Brain microvascular endothelial cell (primary cell): ENCODE measurements at places on chromosomes 5 and 9.

DNA sequence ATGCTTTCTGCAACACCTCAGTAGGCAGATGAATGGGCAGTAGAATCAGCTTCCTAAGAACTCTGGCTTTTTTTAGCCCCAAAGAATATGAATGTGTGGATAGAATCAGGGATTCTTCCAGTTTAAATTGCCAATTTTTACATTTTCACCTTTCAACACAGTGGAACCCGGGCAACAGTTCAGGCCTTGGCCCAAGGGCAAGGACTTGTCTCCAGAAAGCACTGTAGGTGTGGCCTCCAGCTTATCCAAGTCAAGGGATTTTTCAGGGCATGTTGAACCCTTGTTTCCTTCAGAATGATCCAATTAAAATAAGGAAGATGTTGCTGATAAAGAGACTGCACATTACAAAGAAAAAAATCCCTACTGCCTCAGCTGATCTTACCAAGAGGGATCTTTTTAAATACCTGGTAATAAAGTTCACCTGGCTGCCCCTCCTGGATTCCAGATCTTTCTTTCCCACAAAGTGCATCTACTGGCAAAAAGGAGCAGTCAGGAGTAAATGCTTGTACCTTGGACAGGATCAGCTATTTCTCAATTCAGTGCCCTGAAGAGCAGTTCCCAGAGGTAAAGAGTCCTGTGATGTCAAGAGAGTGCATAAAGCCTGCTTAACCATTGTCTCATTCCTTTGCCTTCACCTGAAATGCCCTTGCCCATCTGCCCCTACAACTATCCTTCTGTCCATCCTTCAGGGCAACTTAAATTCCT is 80.1 kb upstream of the PLPP6 start:
- no peak for DNase-seq

GRCh38 chr5:151662805-151663204 is 23.9 kb downstream of the SPARC start:
- no peak for DNase-seq

DNA sequence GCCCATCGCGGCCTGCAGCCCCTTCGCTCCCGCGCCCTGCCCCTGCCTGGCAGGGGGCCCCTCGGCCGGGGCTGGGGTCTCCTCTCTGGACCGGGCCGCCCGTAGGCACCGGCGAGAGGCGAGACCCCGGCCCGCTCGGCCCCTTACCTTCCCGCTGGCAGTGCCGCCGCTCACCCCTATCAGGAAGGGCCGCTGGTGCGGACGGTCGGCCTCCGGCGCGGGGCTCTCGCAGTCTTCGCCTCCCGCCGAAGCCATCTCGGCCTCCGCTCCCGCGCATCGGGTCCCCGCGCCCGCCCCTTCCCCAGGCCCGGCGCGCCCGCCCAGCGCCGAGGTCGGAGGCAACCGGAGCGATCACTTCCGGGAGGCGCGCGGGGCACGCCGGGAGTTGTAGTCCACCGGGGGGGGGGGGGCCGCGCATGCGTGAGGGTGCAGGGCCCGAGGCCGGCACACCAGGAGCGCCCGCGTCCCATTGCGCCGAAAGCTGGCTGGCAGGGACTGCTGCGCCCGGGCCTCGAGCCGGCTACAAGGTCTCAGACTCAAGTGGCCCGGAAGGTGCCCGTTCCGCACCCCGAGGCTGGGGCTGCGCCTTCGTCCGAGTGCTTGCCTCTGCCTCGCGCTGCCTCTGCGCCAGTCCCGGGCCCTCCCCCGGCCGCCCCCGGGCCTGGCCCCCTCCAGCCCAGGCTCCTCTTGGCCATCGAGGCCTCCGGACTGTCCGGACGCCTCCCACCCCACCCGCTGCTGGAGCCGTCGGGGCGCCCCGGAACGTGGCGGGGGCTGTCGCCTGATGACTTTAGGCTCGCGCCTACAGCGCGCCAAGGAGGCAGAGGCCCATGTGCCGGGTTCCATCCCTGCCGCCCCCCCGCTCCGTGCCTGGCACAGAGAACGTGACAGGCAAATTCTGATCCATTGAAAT is at the start of gene UCK1:
Gene UCK1 (minus strand): TSS at position 344 of the 913 bp plus-strand sequence. CDS start 89 bp downstream, at position 255.
- DNase-seq = peak; percentile 39

- no peak for DNase-seq
These were observed 16.5 kb downstream of the HSDL2 start for GRCh38 chr9:112396416-112396815.

- no peak for DNase-seq
These were observed 8.2 kb downstream of the TMEM268 start for GRCh38 chr9:114619191-114619761.

DNA sequence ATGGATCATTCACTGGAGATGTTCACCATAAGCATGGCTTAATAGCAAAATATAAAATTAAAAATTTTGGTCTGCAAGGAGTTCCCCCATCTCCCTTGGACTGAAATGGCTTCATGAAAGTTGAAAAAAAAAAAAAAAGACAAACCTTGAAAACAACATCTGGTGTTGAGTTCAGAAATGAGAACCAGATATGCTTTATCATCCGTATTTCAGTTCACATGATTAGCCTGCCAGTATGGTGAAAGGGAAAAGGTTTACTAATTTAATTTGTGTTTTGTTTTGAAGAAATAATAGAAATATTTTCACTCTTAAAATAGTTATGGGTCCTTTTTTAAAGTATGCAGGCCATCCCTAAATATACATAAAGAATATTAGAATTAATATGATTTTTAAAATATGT is 67.8 kb downstream of the TMEM167A start:
- no peak for DNase-seq

GRCh38 chr5:142800776-142801494 is 30.8 kb downstream of the ARHGAP26 start:
- DNase-seq = no peak

DNA sequence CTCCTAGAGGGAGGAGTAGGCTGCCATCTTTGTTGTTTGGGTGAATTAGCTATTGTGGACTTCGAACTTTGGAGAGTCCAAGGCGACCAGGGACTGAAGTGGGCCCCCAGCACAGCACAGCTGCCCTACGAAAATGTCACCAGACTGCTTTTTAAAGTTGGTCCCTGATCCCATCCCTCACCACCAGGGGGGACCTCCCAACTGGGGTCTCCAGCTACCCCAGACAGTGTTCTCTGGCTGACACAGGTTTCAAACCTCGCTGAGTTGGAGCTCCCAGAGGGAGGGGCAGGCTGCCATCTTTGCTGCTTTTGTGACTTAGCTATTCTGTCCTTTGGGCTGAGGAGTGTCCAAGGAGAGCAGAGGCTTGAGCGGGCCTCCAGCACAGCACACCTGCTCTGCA is 45.7 kb upstream of the ADRB2 start:
- DNase-seq = no peak

DNA sequence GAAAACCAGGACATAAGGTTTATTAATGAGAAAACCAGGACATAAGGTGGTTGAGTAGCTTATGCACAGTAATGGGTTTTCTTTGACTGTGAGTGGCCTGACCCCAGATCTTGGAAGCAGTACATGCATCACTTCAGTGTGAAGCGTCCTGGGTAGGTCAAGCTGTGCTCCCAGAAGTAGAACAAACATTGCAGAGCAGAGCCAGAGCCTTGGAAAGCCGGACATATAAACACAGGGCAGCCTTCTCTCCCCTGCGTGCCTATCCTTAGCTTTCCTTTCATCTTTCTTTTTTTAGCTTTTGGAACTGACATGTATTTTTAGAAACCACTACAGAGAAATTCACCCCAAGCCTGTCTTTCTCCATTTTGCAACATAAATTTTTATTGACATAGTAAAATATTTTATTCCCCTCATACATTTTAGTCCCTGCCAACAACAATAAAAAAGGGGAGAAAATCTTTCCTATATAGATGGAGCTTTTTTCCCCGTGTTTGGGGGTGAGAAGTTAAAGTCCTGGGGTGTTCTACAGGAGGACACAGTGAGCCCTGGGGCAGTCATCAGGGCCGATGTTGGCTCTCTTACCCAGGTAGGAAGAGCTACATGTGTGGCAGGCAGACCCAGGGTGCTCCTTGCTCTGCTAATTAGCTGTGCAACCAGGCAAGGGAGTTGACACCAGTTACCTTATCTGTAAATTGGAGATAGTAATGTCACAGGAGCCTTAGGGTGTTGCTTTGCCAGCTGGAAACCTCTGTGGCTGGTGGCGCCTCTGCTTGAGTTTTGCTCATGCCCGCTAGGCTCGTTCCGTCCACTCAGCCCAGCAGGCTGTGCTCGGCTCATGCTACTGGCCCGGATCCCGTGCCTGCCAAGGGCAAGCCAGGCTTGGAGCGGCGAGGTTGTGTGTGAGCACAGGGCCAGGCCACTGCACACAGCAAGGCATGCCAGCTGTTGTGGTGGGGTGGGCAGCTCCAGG is 389.6 kb downstream of the KDM4C start:
- DNase-seq = no peak

DNA sequence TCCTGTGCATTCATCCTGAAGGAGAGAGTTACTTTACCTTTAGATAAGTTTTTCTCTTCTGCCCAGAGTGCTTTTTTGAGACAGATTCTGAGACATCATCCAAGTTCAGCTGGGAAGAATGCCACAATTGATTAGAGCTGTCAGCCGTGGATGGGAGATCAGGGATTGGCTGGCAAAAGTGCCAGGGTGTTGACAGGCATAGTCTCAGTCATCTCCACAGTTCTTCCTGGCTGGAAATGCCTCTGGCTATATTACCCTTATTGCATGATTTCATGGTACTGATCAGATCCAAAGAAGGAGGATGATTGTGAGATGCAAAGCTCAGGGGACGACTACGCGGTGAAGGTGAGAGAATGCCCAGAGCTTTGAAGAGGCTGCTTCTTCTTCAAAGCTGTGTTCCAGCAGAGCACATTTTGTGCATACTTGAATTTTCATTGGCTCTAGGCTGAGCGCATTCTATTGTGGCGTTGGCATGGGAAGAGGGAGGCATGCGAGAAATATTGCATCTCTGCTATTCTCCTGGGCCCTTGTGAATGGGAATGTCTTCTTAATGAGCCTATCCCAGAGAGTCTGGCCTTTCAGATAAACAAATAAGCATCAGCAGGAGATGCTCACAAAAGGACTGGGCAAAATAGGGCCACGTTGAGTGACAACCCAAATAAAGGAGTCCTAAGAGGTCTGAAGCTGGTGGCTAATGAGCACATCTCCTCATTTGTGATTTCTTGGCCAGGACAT is 82.1 kb downstream of the GRIA1 start:
- no peak for DNase-seq

DNA sequence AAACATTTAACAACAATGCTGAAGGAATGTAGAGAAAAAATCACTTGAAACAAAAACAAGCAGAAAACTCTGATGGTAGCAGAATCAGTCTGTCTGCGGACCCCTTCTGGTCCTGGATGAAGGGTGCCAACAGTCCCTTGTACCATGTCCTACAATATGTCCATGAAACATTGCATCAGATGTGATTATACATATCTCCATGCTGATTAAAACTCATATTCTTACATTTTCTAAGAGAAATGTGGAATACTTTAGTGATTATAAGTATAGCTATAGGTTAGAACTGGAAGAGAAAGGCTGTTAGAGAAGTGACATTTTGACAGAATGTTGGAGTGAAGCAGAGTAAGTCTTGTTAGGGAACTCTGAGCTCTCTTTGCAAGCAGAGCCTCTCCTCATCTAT is 286.1 kb downstream of the SH3GL2 start:
- no peak for DNase-seq

GRCh38 chr5:11563822-11564221 is 340.4 kb downstream of the CTNND2 start:
- DNase-seq = no peak

GRCh38 chr5:143383988-143384387 is 19.5 kb downstream of the NR3C1 start:
- DNase-seq = no peak

DNA sequence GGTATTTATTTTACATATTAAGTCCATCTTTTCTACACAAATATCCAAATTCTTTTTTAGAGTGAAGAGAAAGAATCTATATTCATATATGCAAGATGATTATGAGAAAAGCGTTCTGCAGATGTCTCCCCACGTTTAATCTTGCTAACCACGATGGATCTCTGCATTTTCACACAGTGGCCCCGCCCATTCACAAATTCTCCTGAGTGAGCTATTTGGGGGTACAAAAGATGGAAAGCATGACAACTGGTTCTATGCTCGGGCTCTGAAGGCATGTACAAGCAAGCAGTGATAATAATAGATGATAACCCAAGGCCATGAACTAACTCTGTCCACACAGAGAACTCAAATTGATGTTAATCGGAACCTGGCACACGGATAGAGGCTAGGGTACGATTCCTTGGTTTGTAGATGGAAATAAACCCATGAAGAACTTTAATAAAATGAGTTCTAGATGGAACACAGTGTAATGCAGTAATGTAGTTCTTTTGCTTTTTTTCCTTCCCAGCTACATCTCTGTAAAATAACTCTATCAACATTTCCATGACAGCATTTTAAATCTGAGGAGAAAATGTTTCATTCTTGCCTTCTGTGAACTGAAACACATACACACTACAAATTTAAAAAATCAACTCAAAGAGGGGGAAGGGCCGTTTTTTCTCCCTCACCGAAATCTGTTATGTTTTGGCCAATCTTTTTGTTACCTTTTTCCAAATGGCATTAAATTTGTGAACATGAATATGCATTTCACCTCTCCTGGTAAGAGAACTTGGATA is 851.7 kb upstream of the DMAC1 start:
- DNase-seq = no peak

DNA sequence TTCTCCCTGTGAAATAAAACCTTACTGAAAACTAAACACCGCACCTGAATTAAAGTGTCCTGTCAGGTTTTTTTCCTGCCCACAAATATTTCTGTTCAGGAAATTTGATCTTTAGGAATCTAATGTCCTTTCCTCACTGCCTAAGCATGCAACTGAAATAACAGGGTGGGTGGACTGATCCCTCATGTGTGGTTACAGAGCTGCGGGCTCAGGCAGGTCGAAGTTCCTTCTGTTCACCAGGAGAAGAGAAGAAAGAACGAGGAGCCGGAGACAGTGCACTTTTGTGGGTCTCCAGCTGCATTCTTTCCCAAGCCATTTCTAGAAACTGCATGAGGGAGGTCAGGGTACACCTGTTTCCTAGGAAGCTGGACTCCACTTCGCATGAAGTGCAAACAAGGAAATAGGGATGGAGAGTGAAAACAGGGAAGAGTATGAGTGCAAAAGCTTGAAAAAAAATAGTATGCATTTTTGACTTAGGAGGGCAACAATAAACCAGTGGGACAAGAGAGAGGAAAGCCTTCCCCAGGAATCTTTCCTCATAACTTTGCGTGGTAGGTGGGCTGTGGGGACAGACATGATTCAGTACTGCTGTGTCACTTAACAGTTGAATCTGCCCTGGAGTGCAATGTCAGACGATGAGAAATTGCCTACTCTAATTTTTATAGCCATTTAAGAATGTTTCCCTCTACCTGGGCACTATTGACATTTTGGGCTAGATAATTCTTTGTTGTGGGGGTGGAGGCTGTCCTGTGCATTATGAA is 60.3 kb downstream of the GCNT1 start:
- peak; percentile 30 for DNase-seq

DNA sequence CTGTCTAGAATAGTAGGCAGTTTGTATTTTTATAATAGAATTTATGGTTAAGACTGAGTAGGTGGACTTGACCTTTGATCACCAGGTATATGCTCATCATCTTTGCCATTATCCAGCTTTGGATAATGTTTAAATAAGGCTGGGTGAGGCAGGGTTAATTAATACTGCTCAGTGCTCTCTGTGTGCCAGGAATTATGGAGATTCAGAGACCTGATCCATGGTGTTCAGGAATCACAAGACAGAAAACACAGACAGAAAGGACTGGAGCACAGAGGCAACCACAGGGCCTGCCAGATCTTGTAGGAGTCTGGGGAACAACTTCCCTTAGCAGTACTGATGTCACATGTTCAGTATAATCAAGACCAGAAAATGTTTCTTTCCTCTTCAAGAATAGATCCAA is 186.3 kb upstream of the ADCY2 start:
- DNase-seq = no peak
